ENCODE measurements at places on chromosomes 2 and 18. TPM values are rescaled to one million over a fixed set of nuclear protein-coding genes. Genes with fewer than 3 reads are reported as not detected.

DNA sequence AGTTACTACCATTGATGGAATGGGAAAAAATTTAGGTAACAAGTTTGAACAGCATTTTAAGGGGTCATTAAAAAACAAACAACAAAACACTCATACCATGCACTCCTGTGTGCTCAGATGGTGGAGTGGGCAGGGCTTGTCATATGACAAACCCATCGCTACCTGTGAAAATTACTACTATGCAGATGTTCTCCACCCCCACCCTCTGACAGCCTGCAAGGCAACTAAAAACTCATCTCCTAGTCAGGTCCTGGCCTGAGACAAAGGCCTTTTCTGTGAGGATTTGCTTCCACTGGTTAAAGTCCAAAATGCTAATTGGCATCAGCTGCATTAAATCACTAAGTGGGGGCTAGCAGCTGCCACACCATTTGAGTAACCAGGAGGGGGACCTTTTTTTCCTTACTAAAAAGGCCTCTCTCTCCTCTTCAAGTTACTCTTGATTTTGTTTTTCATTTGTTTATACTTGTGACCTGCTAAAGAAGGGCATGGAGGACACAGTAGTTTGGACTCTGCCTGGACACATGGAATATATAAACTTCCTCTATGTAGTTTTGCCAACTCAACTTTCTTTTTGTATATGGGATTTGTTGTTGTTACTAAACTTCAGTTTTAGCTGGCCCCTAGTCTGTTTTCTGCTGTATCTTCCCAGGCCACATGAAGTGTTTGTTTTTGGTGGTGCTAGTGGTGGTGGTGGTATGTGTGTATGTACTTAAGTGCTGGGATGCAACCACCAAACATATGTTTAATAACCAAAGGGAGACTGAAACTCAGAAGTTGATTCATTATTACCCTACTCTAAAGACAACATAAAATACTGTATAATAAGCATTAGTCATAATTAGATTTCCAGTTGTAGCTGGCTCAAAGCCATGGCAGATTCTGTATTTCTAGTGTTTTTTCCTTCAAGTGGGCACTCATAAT lies 121.3 kb downstream of the MAP4K4 start:
- peak; percentile 88 for DNase-seq

DNA sequence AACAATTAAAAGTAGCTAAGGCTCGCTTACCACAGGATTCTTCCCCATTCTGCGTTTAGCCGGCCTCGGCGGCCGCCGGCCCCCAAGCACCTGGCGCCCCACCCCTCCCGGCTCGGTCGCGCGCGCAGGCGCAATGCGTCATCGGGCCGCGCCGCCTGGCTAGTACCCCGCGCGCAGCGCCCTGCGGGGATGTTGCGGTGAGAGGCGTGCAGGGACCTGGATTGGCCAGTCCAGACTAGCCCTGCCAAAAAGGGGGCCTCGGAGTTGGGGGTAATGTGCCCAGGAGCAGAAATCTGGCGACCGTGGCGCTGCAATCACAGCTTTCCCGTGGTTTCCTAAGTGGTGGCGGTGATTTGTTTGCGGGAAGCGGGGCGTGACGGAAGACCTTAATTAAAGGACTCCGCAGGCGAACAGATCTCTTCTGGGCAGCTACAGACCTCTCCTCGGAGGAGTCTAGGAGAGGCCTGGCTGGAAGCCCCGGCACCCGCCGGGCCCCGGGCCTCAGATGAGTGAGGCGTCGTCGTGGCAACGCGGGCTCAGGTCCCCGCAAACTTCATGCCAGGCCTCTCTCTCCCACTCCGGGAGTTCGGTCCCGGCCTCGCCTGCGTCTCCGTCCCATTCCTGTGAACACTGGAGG lies 606 bp downstream of the TMEM237 start:
- DNase-seq = peak; percentile 83

GRCh38 chr2:108884619-108885018 lies 98.0 kb downstream of the CCDC138 start:
- peak; percentile 20 for DNase-seq

The G6PC2 gene
- not detected for total RNA-seq

GRCh38 chr18:26057344-26057773 lies 33.1 kb downstream of the SS18 start:
- DNase-seq = peak; percentile 69

DNA sequence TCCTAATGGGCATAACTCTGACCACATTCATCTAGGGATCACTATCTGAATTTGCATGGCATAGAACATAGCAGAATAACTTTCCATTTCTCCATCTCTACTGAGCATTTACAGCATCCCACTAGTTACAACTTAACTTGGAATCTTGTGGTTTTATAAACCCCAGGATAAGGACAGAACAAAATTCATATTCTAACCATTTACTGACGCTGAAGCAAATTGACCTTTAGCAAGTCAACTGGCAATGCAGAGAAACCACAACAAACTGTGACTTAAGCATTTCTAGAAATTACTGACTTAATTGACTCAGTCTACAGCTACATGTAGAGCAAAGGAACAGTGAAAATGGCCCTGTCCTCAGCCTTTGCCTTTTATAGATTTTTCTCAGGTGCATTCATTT lies 61.2 kb downstream of the DCC start:
- DNase-seq = peak; percentile 6

The HOXD3 gene
- not detected for total RNA-seq

DNA sequence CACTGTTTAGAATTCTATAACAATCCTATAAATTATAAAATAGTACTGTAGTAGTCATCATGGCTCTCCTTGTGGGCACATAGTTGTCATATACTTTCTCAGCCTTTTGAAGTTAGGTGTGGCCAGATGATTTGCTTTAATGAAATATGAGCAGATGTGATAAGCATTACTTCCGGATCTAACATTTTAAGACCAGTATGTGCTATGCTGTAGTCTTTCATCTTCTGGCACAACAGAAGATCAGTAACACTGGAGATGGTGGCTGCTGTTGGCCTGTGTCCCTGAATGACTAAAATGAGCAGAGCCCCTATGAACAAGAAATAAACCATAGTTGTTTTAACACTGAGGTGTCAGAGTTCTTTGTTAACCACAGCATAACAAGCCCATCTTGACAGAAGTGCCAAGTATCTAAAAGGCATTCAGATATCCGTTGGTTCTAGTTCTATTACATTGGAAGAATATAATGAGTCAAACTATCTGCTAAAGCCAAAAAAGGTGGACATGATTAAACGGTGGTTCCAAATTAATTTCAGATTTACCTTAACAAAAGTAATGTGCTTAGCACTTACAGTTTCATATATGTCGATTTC lies 6.3 kb downstream of the MEX3C start:
- peak; percentile 27 for DNase-seq

The SOCS6 gene
- total RNA-seq = 44.1 TPM

The UBXN2A gene
- total RNA-seq = 13.9 TPM

GRCh38 chr2:185828326-185828725 lies 89.7 kb downstream of the FSIP2 start:
- DNase-seq = no peak
